ENCODE measurements at places on chromosomes 16 and 17.

GRCh38 chr17:63395075-63395805, 50.9 kb downstream of the CYB561 start:
- DNase-seq: no peak

DNA sequence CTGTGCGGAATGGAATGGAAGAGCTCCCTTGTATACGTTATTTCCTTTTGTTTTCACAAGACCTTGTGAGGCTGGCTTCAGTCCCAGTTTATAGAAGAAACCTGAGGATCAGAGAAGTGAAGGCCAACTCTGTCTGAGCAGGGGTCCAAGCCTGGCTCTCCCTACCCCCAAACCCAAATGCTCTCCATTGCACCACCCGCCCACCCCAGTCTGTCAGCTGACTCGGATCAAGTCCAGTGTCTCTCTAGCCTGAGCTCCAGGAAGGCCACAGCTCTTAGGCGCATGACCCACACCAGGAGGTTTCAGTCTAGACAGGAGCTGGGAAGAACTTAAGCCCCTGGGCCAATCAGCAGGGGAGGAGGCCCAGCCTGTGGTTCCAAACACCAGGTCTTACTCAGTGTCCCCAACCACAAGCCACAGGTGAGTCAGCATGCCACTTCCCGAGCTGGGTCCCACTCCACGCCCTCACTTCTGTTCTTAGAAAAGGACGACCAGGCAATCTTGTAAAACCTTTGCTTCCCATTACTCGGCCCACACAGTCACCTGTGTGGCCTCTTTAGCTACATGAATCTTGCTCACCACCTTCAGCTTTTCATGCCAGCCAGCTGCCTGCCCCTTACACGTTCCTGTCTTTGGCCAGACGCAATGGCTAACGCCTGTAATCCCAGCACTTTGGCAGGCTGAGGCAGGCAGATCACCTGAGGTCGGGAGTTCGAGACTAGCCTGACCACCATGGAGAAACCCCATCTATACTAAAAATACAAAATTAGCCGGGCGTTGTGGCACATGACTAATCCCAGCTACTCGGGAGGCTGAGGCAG, 27.8 kb downstream of the TK2 start:
- peak; percentile 64 for DNase-seq

DNA sequence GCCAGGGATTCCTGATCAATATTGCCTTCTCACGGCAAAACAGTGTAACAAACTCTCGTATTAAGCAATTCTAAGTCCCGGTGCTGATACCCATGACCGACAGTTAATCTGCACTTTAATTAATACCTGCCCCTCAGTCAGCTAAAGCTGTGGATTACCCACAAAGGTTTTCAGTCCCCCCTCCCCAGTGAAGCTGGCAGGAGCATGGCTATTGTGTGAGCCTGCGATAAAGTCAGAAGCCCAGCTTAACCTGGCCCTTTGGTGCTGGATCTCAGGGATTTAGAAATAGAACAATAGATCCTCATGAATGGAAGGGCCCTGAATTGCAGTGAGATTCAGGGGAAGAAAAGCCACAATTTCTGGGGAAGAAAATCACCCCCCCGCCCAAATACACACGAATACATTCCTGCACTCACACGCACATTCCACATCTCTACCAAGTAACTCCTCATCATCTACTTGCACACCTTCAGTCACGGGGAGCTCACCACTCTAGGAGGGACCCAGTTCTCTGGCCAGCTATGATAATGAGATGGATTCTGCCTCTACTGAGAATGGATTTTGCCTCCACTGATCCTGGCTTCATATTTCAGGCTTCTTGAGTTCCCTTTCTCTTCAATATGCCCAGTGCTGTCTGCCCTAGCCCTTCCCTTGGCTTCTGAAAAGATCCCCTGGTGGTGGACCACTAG, 102.6 kb downstream of the WSCD1 start:
- no peak for DNase-seq

- no peak for DNase-seq
Observed at GRCh38 chr16:9065077-9065476, 26.4 kb upstream of the HAPSTR1 start.

GRCh38 chr16:5065326-5065725, 430 bp downstream of the C16orf89 start:
- DNase-seq: no peak
